ENCODE measurements at places on chromosomes 2 and 18.

- no peak for DNase-seq
Measured at GRCh38 chr18:67500522-67501205, 15.9 kb downstream of the DSEL start.

DNA sequence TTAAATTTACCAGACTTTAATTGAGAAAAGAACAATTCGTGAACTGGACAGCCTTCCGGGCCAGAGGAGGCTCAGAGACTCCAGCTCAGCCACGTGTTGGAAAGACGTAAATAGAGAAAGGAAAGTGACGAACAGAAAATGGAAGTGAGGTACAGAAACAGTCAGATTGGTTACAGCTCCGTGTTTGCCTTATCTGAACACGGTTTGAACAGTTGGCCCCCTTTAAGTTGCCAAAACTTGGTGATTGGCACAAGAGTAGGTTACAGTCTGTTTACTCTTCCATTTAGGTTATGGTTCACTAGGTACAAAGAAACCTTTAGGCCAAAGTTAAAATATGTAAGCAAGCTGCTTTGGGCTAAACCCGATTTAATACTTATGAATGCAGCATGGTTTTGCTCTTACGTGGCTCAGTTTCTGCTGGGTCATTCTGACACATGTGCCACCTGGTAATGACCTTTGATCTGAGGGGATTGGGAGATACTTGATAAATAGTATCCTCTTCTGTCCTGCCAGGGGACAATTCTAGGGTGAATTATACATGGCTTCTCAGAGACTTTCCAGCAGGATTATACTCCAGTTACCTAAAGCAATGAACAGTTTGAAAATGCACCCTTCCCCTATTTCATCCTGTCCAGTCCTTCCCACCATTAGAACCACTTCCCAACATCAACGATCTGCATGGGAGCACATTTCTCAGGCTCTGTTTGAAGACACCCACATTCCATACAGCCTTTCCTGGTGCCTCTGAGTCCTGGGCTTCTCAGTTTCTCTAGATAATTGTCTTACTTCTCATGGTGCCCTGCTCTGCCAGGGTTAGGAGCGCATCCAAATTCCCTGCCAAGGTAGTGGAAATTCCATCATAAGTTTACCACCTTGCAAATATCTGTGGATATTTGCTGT lies 65.1 kb upstream of the TGIF1 start:
- no peak for DNase-seq

DNA sequence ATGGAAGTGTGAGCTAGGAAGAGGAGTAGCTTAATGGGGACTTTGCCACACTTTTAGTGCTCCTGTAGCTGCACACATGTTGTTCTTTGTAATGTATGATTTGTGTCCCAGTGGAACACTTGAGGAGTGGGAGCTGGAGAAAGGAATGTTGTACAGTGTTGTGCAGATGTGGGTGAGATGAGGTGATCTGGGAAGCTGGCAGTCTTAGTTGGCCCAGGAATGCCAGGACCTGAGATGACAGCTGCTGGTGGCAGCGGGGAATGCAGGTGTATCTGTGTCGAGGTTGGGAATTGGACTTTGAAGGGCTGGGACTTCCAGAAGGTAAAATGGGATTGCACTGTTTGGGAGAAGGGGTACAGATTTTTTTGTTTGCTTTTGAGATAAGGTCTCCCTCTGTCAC lies 23.6 kb downstream of the NEDD4L start:
- DNase-seq, result no peak

DNA sequence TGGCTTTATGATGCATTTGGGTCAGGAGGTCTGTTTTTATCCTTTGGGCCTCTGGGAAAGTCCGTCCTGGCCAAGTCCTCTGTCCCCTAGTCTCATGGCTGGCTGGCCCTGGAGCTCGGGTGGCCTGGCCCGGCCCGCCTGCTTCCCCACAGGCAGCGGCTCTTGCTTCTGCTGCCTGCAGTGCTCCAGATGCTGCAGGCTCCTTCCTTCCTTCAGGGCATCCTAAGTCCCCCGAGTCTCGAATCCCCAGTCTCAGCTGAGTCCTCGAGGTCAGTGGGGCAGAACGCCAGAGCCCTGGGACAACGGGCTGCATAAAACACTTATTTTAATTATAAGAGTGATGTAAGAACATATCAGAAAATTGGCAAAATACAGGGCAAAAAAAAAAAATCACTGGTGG lies 71.2 kb downstream of the HPCAL1 start:
- no peak for DNase-seq

DNA sequence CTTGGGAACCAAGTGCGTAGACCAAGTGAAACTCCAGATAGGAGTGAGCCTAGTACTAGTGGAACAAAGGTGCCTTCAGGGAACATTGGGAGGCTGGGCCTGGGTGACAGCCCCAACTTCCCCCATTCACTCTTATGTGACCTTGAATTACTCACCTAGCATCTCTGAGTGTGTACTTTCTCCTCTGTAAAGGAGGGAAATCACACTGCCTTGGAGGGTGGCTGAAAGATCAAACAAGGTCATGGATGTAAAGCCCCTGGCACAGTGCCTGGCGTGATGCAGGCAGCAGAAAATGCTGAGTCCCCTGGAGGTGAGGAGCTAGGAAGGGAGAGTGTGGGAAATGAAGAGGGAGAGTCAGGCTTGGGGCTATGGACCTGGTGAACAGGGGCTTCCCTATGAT lies 45.9 kb downstream of the MARCO start:
- DNase-seq, result no peak
